ENCODE measurements at places on chromosomes 4 and X.

DNA sequence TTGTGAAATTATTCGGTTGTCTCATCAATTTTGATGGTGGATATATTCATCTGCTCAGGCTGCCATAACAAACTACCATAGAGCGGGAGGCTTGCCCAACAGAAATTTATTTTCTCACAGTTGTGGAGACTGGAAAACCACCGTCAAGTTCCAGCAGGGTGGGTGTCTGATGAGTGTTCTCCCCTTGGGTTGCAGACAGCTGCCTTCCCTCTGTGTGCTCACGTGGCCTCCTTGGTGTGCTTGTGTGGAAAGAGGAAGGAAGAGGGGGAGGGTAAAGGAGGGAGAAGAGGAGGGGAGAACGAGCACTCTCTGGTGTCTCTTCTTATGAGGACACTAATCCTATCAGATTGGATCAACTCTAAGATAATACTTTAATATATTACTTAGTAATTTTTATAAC lies 123.8 kb upstream of the TEX13D start:
- no peak for DNase-seq

GRCh38 chrX:18873189-18873791 lies 110.6 kb downstream of the PHKA2 start:
- DNase-seq: no peak

DNA sequence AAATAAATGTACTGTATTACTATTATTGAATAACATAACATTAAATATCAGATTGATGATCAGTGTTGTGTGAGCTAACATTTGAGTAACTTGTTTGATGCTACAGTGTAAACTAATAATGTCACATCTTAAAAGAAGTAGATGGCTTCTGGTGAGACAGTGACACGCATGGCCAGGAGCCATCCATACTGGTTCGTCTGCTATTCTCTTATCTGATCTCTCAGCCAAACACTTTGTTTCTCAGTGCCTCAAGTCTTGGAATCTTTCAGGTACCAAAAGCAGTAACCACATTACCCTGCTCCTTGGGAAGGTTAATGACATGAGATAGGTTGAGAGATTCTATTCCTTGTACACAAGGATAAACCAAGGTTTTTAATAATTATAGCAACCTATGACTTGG lies 198.1 kb upstream of the IGFBP7 start:
- no peak for DNase-seq

- no peak for DNase-seq
These were observed 74.4 kb downstream of the SEC24D start for GRCh38 chr4:118761397-118762016.

- no peak for DNase-seq
These were observed 66.7 kb downstream of the DRD5 start for GRCh38 chr4:9847968-9848748.

DNA sequence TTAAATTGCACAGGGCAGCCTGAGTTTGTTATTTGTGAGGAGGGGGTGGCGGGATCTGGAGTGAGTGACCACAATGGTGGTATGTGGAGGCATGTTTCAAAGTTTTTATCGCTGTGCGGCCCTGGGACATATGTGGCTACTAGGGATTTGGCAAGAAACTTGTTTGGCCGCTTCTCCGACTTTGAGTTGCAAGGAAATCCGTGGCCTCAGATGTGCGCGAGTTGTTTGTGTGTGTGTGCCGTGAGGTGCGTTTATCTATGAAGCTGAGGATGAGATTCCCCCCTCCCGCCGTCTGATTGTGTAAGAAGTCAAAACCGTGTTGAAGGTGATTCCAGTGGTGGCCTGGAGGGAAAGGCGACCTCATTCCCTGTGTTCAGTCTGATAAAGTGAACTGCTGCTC lies 1.4 kb downstream of the JADE3 start:
- DNase-seq: no peak

DNA sequence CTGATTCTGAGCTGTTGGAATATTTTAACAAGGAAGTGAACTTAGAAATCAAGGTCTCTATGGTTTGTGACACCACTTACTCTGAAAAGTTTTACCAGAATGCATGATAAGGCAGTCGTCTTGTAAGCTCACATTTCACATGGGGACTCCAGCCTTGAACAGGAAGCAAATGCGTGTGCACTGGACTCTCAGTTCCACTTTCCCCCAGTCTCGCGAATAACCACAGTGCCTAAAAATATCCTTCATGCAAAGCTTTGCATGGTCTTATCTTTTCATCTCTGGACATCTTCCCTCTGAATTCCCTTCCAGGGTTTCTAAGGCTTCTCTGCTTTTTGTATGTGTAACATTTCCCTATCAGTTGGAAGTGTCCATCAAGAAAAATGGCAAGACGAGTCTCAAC lies 581.8 kb downstream of the NLGN4X start:
- DNase-seq: no peak

DNA sequence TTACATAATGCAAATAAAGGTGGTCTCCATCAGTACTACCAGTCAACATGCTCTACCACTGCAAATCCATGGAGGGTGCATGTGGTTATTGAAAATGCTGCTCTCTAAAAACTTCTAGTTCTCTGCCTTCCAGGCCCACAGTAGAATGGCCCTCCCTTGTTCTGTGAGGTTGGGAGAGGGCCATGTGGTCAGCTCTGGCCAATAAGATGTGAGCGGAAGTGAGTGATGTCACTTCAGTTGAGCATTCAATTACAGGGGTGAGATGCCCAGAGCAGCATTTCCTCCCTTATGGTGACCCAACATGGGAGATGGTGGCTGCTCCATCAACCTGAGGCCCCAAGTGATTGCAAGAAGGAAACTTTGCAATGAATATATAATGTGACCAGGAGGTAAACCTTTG lies 148.8 kb downstream of the CPEB2 start:
- no peak for DNase-seq

DNA sequence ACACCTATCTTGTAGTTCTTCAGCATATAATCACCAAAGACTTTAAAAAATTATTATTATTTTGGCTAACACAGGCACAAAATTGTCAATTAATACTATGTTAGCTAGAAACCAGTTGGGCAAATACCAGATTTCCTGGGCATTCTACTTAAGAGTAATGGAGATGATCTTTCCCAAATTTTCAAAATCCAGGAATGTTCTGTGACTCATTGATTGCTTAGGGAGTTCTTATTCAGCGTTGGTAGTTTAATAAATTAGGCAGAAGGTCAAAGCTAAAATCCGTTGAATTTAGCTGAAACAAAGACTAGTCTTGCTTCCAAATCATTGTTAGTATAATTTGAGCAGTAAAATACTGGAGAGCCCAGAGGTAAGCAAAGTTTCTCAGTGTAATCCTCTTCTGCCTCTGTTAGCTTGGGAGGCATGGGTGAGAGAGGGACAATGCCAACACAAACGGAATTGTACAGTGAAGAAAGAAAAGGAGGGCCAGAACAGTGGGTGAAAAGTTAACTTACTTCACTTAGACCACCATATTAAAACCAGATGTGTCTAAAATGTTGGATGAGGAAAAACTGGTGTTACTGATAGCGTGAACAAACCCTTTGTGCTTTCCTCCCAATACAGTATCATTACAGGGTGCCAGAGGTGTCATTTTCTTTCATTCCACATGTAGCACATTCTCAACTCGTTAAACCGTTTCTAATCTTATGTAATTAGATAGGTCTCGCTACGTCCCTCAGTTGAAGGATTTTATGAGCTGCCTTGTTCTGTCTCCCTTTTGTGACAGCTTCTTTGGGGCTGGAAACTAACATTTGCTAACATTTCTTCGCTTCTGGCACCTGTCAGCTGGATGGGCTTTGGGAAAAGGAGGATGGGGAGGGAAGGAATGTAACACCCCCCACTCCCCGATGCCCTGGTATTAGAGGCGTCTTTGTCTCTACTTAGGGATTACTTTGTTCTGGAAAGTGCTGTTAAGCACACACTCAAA lies 87.4 kb upstream of the CITED1 start:
- DNase-seq: no peak

- no peak for DNase-seq
These were observed 15.0 kb upstream of the MTNR1A start for GRCh38 chr4:186570193-186570996.

GRCh38 chr4:123833171-123833643 lies 436.6 kb downstream of the SPRY1 start:
- no peak for DNase-seq

- no peak for DNase-seq
These were observed 1568.6 kb upstream of the PCDH7 start for GRCh38 chr4:29151584-29151983.

DNA sequence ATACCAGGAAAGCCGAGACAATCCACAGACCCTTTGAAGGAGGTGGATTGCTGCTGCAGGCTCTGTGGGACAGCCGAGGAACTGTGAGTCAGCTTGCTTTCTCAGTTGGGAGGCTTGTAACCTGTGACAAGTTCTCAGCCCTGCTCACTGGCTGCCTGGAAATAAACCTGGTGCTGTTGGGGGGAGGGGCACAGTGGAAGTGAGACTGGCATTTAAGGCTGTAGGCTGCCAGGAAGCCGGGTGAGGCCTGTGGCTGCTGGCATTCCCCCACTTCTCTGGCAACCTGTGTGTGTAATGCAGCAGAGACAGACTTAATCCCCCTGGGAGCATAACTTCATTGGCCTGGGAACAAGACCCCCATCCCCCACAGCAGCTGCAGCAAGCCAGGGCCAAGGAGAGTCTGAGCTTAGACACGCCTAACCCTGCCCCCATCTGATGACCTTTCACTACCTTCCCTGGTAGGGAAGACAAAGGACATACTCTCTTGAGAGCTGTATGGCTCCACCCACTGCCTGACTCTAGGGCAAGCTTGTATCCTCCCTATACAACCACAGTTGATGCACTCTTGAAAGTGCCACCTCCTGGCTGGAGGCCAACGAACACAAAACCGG lies 64.1 kb downstream of the ALPK1 start:
- DNase-seq: no peak

DNA sequence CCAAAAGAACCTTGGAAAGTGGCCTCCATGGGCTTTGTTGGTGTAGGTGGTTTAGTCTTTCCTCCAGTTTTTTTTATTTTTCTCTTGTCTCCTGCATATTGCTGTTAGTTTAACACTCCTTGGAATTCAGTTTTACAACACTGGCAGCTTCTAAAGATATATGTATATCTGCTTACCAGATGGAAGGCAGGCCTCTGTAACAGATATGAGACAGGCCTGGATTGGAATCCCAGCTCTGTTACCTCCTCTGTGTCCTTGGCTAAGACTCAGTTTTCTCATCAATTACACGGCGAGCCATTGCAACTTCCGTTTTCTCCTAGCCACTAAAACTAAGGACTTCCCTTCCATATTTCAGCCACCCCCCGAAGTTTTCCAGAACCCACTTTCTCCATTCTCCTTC lies 133.4 kb upstream of the SMAD1 start:
- no peak for DNase-seq

GRCh38 chrX:117645639-117646038 lies 471.0 kb downstream of the KLHL13 start:
- no peak for DNase-seq

- no peak for DNase-seq
These were observed 194.3 kb downstream of the SOWAHB start for GRCh38 chr4:76703676-76704075.

GRCh38 chr4:182286035-182286434 lies 42.8 kb downstream of the TENM3 start:
- no peak for DNase-seq

GRCh38 chr4:88352062-88352740 lies 26.5 kb upstream of the HERC6 start:
- no peak for DNase-seq

- DNase-seq: no peak
These were observed 98.3 kb upstream of the SFRP2 start for GRCh38 chr4:153887217-153887616.

GRCh38 chr4:120636120-120636630 lies 286.4 kb downstream of the PRDM5 start:
- no peak for DNase-seq

DNA sequence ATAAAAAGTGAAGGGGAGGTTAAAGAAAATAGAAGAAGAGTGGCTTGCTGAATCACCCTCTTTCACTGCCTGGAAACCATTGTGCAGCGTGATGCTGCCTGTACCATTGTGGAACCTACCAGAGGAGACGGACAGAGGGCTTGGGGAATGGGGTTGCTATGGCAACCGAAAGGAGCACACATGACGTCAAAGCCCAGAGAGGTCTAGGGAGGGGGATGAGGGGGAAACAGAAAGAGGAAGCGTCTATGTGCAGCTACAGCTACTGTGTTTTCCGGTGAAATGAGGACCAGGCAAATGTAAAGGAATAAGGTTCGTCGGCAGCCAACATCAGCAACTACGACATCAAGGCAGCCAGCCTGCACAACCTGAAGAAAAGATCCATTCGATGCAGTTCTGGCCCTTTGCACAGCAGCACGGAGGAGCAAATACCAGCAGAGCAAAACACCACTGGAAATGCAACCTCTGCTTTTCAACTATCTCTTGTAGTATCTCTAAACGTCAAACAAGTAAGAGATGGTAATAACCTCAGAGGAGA lies at the start of gene MAPK10:
Gene MAPK10 (minus strand): TSS at position 110 of the 535 bp plus-strand sequence.
- peak; percentile 64 for DNase-seq

DNA sequence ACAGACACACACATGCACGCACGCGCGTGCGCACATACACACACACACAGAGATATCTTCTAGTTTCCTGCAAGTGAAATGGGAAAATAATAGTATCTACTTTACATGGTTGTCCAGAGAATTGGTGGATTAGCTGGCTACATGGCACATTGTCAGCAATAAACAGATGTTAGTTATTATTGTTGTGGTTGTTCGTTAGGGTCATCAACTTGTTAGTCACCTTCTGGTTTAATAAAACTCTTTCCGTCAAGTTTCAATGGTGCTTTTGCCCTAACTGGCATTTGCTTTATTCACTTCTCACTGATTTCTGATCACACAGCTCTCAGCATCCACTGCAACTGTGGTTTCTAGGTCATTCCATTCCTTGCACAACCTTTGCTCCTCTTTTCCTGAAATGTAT lies 25.4 kb upstream of the RASL11B start:
- DNase-seq: no peak

- no peak for DNase-seq
These were observed 611.0 kb upstream of the PABPC4L start for GRCh38 chr4:134812611-134813010.

DNA sequence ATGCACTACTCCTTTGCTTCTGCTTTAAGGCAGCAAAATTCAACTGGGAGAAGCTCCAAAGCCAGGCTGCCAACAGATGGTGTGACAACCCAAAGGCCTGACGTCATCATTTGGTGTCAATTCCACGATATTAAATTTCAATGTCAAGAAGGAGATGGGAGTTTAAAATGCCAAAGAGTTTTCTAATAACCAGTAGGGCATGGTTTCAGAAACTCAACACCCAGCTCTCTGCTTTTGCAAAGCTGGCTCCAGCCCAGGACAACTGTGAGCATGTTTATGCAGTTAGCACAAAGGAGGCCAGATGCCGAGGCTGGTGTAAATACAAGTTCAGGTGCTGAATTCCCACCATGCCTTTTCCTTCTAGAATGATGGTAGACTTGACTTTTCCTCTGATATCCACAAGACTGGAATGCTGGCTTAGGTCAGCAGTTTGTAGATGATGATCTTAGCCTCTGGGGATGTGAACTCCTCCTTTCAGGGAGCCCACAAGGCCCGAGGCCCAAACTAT lies 67.3 kb downstream of the AFAP1 start:
- no peak for DNase-seq

Measured in amygdala (tissue), 56 donors.